Fibroblast of mammary gland (primary cell): ENCODE measurements at places on chromosomes 4 and X.

DNA sequence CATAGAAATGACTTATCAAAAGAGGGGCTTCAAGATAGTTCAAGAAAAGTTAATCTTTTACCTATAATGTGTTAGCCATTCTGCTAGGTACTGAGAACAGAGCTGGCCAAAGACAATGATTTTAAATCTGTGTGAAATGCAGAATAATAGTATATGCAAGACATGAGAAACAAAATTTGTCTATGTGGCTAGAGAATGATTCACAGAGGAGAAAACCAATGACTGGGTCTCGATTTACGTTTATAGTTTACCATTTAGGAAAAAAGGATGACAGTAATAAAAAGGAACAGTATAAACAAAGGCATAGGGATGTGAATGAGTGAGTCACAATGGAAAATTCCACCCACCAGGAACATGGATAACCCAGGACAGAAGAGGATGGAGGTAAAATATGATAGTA is 31.9 kb downstream of the NPFFR2 start:
- no peak for DNase-seq

DNA sequence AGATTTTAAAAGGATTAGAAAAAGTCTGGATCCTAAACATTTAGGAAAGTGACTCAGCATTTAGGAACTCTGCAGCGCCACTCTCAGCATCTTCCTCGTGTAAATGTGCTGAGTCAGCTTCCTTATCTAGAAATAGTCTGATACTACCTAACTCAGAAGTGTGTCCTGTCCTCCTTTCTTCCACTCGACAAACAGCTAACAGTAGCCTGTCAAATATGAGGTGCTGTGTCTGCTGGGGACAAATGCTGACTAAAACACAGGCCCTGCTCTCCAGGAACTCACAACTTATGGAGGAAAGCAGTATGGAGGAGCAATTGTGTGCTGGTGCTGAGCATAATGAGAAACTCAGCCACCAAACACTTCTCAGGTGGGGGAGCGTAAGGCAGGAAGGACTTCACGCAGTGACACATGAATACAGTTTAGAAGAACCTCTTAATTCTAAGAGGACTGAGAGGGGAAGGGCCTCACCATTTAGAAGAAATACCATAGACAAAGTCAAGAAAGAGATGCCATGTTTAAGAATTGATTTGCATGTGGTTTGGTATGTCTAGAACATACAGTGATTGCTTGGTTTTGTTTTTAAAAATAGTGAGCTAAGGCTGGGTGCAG is 125.3 kb downstream of the SOWAHB start:
- peak; percentile 66 for DNase-seq

DNA sequence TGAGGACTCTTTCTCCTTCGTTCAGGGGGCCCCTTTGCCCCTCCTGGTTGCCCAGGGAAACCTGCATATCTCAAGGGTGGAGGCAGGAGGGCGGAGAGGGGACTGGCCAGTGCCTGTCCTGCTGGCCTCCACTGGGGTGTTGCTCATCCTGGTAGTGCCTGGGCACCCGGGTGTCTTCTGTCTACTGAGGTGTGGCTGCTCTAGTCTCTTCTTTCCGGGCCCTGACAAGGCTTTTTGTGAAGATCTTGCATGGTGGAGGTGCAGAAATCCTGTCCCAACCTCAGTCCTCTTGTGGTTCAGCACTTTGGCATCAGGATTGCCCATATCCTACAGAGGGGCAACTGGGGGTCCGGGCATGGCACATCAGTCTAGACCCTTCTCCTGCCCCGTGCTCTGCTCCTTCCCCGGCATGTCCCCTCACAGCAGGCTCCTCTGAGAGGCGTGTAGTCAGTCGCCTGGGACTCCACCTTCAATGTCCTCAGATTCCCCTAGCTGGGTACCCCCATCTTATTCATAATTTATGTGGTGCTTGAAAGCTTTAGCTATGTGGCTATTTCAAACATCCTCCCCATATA is 1.9 kb downstream of the CCDC110 start:
- no peak for DNase-seq

- no peak for DNase-seq
Measured at GRCh38 chrX:151912780-151913179, at the start of gene MAGEA4. TSS of gene MAGEA4 (plus strand) at chrX:151912889. CDS start at chrX:151923665, 10,776 bp downstream.

GRCh38 chr4:85842540-85842939 is 367.6 kb downstream of the ARHGAP24 start:
- DNase-seq: peak; percentile 28

DNA sequence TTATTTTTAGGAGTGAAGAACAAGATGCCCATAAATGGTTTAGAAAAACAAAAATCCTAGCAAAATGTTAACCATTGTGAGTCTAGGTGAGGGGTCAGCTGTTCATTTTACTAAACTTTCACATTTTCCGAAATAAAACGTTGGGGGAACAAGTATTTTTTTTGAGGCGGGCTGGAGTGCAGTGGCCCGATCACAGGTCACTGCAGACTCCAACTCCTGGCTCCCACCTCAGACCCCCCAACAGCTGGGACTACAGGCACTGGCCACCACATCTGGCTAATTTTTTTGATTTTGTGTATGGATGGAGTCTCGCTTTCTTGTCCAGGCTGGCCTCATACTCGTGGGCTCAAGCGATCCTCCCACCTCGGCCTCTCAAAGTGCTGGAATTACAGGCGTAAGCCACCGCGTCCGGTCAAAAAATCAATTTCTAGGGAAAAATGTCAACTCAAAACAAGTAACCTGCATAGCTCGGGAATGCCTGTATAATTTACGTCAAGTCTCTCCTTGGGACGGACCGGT is 742 bp upstream of the TAF1 start:
- no peak for DNase-seq

GRCh38 chr4:21830272-21830671 is 118.3 kb downstream of the KCNIP4 start:
- peak; percentile 20 for DNase-seq

GRCh38 chrX:114905251-114905650 is 112.2 kb downstream of the IL13RA2 start:
- no peak for DNase-seq

DNA sequence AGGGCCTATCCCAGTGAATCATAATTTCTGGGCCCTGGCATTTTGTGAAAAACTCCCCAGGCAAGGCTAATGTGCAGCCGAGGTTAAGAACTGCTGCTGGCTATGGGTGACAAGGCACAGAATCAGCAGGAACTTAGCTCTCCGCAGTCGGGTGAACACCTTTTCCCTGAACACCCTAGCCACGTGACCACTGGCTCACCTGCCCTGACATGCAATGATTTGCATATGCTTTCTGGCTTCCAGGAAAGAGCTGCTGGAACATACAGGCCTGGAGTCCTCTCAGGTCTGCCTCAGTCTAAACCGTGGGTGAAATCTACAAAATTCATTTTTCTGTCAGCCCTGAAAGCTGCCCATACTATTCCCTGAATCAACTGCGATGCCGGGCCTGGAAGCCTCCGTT is 56.6 kb downstream of the ZNF827 start:
- no peak for DNase-seq

GRCh38 chrX:154818916-154819770 is 13.9 kb upstream of the MPP1 start:
- no peak for DNase-seq

GRCh38 chr4:19850909-19851308 is 400.8 kb upstream of the SLIT2 start:
- peak; percentile 89 for DNase-seq

- no peak for DNase-seq
Measured at GRCh38 chr4:10554121-10554520, 96.9 kb upstream of the ZNF518B start.

DNA sequence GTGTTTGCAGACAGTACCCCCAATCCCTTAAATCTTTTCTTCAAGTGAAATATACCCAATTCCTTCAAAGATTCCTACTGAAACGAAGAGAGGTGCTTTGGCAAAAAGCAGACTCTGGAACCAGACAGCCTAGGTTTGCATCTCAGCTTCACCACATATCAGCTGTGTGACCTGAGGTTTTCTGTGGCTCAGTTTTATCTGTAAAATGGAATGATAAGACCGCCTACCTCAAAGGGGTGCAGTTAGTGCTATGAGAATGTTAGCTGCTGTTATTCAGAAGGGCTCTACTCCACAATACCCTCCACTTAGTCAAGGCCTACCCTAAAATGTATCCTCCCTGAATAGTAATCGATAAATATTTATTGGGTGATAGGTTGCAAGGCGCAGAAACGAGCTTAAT is 664 bp downstream of the PIR start:
- no peak for DNase-seq

DNA sequence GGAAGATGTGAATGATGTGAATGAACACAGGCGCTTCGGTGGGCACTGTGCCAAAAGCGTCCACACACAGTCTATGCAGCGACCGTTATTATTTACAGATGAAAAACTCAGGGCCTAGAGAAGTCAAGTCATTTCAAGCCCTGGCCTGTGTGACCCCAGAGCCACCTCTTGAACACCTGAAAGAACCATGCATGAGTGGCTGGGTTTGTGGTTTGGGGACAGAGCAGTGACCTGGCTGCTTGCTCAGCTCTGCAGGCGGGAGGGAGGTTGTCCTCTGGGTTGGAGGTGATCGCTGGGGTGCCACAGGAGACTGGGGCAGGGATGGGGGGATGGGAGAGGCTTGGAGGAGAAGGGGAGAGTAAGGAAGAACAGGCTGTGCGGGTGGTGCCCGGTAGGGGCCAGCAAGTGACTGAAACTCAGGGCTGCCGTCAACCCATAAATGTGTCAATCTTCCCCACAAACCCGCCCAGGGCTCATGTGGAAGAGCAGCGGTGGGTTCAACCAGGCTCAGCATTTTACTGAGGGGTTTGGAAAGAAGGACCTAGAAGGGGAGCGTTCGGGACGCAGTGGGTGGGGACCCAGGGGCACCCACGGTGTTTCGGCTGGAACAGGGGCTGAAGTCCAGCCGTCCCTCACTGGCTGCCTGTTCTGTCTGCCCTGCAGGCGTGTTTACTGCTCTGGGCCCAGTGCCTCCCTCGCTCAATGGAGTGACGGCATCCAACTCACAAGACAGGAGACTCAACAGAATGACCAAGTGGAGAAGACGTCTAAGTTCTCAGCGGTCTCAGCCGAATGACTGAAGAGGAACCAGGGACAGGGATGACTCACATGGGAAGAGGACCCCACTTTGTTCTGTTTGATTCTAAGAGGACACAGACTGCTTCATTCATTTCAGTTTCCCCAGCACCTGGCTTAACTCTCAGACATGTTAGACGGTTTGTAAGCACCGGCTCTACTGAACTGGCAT is 167.8 kb downstream of the AFAP1 start:
- no peak for DNase-seq

GRCh38 chr4:89039730-89040338 is 17.2 kb downstream of the FAM13A start:
- no peak for DNase-seq

DNA sequence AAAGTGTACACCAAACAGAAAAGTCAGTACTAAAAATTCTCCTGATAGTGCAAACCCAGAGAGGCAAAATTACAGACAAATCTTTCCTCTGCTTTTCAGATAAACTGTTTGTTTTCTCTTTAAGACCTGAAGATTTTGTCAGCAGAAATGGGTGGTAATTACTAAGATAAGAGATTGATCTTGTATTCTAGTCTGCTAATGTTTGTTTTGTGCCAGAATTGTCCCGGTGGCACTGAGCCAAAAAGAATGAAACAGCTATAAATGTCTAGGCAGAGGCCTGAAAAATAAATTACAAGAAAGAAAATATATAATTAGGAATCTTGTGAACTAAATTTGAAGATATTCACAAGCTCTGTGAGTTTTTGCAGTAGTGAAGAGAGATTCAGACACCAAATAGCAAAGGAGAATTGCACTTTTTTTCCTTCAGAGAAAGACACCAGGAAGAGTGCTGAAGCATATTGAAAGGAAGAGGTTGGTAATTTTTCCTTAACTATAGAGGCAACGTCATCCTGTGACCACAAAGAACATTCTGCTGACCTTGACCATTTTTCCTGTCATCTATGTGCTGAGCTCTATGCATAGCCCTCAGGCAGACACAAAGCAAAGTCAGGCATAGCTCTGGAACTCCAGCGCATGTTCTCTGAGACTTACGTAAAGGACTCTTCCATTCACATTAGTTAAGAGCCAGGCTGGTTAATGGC is 314.5 kb upstream of the RASGEF1B start:
- peak; percentile 2 for DNase-seq

GRCh38 chr4:184695178-184695896 is 38.6 kb downstream of the CENPU start:
- DNase-seq: no peak

DNA sequence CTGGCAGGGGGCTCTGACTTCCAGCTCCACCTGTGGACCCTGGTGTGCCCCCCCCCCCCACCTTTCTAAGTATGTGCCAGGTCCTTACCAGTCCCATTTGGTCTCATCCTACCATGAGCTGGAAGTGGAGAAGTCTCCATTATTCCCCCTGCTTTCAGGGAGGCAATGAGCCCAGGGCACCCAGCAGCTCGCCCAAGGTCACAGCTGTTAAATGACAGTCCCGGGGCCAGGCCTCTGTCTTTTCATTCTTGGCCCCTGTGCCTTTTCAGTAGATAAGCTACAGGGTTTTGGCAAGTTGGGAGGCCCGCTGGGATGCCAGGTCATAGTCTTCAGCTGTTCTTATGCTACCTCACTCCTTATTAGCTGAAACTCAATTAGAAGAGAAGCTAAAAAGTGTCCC is 249.1 kb downstream of the EVC2 start:
- no peak for DNase-seq

DNA sequence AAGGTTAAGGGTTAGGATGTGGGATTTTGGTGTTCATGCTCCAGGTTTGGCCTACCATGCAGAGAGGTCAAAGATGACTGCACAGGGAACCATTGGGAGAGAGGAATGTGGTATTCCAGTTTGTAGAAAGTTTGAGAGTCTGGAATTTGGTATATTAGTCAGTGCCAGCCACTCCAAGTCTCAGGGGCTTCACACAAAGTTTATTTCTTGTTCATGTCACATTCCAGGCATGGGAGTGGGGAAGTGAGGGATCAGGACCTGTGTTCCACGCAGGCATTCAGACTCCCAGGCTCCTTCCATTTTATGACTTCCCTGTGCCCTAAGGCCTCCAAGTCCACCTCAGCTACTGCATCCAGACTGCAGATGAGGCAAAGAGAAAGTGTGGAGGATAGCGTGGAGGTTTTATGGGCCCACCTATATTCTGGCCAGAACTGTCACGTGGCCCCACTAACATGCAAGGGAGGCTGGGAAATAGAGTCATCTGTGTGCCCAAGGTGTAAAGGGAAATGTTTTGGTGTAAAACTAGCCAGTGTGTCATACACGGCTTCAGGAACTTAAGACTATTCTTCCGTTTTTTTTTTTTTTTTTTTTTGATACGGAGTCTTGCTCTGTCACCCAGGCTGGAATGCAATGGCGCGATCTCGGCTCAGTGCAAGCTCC is 140.6 kb upstream of the SCML1 start:
- DNase-seq: no peak

- peak; percentile 1 for DNase-seq
Measured at GRCh38 chr4:138348055-138348454, 105.9 kb upstream of the SLC7A11 start.

GRCh38 chr4:2576290-2576689 is 39.8 kb downstream of the FAM193A start:
- no peak for DNase-seq

- DNase-seq: peak; percentile 64
Measured at GRCh38 chrX:13855689-13856450, 39.0 kb upstream of the GPM6B start.
